ENCODE measurements at places on chromosomes 2 and 18.
A peak's percentile ranks its signal among the peaks of the same experiment; 100 is the strongest.

GRCh38 chr2:66494708-66495107 lies 59.8 kb downstream of the MEIS1 start:
- peak; percentile 85 for DNase-seq

DNA sequence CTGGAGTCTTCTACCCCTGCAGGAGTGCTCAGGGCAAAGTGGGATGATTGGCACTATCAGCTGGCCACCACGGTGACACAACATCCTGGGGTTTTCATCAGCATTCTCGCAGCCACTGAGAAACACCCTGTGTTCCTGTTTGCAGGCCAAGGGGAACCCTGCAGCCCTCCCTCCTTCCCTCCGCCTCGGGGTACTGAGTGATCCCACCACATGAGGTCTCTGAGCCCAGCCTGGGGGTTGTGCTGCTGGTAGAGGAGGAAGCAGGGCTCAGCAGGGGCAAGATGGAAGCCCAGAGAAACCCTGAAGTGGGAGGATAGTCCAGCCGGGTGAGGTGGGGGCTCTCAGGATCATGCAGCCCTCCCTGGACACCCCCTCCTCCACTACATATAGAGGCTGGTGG lies at the start of gene OXER1:
OXER1 (minus strand) TSS at position 40 of the 400 bp plus-strand sequence. CDS start 73 bp downstream, outside the sequence.
- DNase-seq: no peak

GRCh38 chr2:223669453-223670225 lies 67.5 kb upstream of the SCG2 start:
- no peak for DNase-seq

GRCh38 chr2:214034417-214034816 lies 376.4 kb upstream of the VWC2L start:
- DNase-seq: no peak

GRCh38 chr2:212949786-212950185 lies 201.6 kb downstream of the IKZF2 start:
- peak; percentile 52 for DNase-seq
